Islet precursor cell (in vitro differentiated cells): ENCODE measurements at places on chromosomes 5 and 9.

GRCh38 chr9:93582550-93582949, 6.2 kb downstream of the PHF2 start:
- no peak for DNase-seq

- no peak for DNase-seq
Observed at GRCh38 chr9:3243683-3244082, 282.1 kb downstream of the RFX3 start.

GRCh38 chr9:116737152-116737546, 50.0 kb downstream of the TRIM32 start:
- DNase-seq = peak; percentile 93

DNA sequence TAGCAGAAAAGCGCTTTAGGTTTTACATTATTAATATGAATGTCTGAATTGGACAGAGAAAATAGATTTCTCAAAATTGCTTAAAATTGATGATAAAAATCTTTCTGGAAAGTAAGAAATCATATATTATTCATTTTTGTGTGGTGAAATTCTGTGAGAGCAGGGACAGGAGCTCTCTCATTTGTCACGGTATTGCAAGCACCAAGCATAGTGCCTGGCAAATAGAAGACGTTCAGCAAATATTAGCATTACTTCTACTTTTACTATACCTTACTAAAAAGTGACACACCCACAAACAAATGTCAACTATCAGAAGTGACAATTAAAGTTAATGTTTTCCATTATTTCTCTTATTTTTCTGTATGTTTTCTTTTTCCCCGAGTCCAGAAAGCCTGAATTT, 69.1 kb downstream of the XRCC4 start:
- DNase-seq = no peak

GRCh38 chr9:113912816-113913215, 36.7 kb downstream of the ZNF618 start:
- DNase-seq = peak; percentile 37

DNA sequence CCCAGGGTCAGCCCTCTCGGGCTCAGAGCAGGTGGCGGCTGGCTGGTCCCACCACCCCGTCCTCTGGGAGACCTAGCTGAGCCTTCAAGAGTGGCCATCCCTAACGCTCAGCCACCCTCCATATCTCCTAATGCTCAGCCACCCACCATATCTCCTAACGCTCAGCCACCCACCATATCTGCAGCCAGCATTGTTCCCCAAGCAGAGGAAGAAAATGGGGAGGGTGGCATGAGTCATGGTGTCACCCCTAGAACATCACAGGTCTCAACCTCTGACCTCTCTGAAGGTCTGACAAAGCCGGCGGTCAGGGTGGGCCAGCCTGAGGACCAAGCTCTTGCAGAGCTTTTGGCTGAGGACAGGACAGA, 14.7 kb downstream of the LHX3 start:
- DNase-seq = no peak

DNA sequence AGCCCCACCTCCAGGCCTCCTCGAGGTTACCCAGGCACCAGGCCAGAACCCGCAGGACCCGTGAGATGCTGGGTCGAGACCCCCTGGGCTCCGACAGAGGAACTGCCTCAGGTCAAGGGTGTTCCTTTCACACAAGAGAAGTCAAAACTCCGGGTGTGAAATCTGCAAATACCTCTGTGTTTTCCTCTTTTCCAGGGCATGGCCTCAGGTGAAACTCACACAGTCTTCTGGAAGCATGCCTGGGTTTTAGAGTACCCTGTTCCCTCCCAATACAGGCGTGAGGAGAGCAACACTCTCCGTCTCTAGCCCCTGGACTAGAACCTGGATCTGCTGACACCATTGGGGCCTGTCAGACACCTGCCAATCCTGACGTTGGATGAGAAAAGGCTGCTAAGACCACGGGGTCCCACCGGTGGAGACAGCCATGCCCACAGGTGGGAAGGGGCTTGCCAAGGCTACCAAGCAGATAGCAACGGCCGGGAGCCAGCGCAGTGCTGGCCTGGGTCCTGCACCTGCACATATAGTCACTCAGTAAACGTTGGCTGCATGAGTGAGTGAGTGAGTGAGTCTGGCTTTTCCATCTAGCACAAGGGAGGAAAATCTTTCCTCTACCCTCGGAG, 182.0 kb upstream of the PPP1R26 start:
- DNase-seq = peak; percentile 49

- DNase-seq = peak; percentile 68
Observed at GRCh38 chr9:133538851-133539833, 4.6 kb downstream of the ADAMTSL2 start.

GRCh38 chr9:3032898-3033297, 189.0 kb upstream of the PUM3 start:
- no peak for DNase-seq

DNA sequence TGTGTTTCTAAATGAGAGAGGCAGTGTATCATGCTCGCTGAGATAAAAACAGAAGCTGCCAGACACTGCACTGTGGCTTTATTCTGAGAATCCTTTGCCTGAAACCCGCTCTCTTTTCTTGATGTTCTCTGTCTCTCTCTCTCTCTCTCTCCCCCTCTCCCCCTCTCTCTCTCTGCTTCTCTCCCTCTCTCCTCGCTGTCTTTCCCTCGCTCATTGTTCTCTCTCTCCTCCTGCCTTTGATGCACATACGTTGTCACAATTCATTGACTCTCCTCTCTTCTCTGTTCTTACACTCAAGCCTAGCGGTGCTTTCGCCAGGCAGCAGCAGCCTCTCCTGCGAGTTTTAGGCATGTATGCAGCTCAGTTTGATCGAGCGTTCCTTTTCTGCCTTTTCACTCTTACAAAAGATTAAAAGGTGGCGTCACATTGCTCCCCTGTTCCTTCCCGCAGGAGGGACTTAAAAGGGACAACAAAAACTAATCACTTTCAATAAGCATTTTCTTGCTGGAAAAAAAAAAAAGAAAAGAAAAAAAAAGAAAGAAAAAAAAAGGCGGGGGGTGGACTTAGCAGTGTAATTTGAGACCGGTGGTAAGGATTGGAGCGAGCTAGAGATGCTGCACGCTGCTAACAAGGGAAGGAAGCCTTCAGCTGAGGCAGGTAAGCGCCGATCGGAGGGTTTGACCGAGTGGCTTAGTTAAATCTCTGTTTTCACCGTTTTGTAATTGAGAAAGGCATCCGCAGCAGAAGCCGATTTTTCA, 717.9 kb upstream of the WWC1 start:
- peak; percentile 81 for DNase-seq

- DNase-seq = no peak
Observed at GRCh38 chr9:72361217-72361616, 3.8 kb downstream of the ZFAND5 start.

DNA sequence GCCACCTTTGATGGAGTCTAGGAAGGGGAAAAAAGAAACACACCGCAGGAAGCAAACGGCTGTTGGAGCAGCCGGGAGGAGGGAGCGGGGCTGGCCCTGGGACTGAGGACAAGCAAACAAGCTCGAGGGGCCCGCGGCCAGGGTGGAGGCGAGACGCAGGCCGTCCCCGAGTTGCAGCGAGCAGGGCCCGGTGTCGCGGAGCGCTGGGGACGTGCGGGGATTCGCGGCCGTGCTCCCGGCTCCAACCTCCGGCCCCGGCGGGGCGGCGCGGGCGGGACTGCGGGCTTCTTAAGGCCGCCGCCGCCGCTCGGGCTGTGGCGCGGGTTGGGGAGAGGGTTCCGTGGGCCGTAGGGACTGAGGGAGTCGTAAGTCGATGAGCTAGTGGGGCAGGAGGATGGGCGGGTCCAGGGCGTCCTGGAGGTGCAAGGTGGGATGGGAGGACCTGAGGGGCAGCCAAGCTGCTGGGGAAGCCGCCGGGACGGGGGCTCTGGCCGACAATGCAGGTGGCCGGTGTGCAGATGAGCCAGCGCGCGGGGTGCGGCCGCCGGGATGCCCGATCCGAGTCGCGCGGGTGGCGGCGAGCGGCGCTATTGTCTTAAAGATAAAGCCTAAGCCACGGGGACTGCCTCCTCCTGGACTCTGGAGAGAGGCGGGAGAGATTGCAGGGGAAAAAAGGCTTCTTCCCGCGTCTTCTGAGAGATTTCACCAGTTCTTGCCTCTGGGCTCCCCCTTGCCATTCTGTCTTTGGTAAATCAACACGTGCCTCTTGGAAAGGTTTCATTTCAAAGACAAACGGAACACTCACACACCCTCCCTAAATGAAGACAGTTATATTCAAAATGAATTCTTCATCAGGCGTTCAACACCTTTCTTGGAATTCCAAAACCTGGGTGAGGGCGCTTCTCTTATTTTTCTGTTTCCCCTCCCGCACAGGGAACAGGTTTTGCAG, 1.6 kb upstream of the HAPLN1 start:
- DNase-seq = peak; percentile 94

- no peak for DNase-seq
Observed at GRCh38 chr5:55308254-55308836, 556 bp downstream of the MTREX start.

DNA sequence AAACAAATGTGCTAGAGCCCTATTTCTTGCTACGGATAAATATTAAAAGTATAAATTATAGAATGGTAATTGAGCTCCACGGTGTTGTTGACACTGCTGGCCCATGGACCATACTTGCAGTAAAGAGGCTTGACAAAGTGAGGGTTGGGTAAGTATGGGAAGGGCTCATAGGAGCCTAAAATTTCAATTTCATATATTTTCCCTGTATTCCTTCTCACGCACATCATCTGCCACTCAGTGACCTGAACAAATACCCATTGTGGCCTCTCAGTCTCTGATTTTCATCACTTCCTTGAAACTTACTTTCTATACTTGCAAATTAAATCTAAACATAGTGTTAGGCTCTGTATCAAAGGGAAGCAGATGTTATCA, 116.5 kb downstream of the PIK3R1 start:
- DNase-seq = no peak

- no peak for DNase-seq
Observed at GRCh38 chr5:92864591-92864990, 716.4 kb downstream of the NR2F1-AS1 start.

DNA sequence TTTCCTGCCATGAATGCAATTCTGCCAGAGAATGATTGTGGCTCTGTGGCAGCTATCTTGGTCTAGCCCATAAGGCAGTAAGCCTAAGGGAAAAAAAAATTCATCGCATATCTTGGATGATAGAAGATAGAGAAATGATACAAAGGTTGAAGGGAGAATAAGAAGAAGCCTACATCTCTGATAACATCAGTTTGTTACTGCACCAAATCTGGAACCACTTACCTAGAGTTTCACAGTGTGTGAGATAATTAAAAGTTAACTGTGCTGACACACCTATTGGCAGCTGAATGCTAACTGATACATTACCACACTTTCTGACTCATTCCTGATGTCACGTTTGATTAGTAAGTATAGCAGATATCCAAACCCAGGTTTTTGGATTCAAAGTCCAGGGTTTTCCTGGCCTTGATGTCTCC, 91.6 kb upstream of the TAF11L2 start:
- no peak for DNase-seq

GRCh38 chr5:143428738-143429420, 25.4 kb upstream of the NR3C1 start:
- no peak for DNase-seq

DNA sequence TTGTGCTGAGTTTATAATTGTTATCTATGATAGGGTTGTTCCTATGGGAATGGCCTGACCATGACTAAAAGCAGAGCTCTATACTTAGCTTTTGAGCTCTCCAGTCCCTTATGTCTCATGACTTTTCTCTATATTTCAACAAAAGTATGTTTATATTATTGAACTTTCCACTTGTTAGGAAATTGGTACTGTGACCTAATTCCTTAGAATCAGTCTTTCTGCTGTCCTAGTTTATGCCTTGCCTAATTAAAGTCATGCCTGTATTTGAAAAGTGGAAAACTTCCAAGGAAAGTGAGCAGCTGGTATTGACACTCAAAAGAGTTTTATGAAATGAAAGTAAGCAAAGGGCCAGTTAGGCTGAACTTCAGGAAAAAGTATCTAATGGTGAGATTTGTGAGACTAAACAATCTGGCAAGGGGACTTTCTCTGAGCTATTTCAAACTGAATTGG, 68.6 kb downstream of the XRCC4 start:
- DNase-seq = no peak

DNA sequence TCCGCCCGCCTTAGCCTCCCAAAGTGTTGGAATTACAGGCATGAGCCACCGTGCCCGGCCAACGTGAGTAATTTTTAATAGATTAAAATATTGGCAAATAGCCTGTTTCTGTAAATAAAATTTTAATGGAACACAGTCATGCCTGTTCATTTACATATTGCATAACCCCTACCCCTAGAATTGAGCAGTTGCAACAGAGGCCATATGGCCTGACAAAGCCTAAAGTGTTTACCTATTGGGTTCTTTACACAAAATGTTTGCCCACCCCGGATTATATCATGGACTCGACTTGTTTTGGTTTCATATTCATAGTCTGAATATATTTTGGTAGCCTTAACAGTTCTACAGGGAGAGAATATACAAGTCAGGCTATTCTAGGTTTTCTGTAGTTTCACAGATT, 5.3 kb downstream of the NSA2 start:
- no peak for DNase-seq

GRCh38 chr5:61603211-61603908, 271.3 kb downstream of the ZSWIM6 start:
- no peak for DNase-seq

DNA sequence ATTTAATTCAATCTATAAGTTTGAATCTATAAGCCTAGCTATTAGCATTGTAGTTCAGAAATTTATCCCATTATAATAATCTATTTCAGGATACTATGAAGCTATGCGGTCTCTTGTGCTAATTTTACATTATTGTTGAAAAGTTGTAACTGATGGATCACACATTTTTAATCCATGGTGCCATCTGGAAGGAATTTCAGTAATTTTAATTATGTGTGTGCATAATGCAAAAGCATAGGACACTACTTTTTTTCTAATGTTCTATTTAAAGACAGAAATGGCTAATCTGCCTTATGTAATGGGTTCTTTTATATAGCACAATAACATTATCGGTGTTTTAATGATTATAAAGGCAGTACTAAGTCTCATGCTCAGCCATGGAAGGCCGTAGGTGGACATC, 90.6 kb downstream of the HOMER1 start:
- DNase-seq = no peak

DNA sequence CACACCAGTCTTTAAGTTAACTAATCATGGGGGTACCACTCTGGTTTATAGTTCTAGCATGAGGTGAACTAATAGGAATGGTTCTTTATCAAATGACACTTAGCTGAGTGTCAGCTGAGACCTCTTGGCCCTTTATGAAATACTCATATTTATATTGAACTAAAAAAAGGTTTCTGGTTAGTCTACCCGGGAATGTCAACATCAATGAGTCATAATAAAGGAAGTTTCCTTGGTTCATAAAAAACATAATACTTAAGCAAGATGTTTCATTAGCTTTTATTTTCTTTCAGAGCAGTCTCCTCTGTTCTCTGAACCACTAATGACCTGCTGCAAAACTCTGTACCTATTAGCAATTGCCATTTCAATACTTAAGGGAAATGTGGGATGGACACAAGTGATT, 13.7 kb downstream of the DAB2 start:
- no peak for DNase-seq

DNA sequence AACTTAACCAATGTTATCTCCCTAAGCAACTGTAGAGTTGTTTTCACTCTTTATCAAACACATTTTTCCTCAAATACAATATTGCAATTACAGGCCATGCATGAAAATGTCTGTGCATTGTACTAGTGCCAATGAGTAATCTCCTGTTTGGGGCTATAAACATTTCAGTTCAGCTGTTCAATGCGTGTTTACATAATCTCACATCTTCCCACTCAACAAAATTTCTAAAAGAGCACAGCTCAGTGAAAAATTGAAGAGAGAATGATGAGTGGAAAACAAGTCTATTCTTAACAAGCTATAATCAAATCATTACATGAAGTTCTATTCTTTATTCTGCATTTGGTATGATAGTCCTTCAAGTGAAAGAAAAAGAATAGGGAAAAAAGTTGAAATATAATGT, 780.5 kb upstream of the CDH9 start:
- no peak for DNase-seq

- no peak for DNase-seq
Observed at GRCh38 chr9:83656032-83656680, 33.2 kb downstream of the IDNK start.
